SK-N-MC (cell line): ENCODE measurements at places on chromosomes 3 and 15.

DNA sequence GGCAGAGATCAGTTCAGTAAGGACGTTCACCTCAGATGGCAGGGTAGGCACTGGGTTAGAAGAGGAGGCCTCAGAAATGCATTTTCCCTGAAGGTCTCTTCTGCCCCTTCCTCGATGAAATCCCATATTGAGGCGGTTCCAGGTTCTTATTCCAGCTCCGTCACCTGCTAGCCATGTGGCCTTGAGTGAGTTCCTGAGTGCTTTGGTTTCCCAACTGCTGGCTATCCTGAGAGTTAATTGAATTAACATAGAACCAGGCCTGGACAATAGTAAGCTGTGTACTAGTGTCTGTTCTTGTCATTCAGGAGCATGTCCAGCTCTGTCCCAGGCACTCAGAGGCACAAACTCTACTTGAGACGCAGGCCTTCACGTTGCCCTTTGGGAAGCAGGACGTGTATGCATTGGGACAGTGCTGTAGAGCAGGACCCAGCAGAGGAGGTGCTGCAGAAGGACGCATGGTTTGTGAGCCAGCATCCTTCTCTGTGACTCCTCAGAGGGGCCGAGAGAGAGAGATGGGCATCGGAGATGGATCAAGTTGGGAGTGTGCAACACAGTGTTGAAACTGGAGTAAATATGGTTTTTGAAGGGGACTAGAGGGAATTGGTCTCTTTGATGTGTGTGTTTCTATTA lies 114.2 kb downstream of the ASB7 start:
- no peak for DNase-seq

- DNase-seq, result no peak
Observed at GRCh38 chr15:66254089-66254950, 770 bp upstream of the MEGF11 start.

GRCh38 chr3:26422415-26422814 lies 200.2 kb upstream of the LRRC3B start:
- DNase-seq, result no peak

DNA sequence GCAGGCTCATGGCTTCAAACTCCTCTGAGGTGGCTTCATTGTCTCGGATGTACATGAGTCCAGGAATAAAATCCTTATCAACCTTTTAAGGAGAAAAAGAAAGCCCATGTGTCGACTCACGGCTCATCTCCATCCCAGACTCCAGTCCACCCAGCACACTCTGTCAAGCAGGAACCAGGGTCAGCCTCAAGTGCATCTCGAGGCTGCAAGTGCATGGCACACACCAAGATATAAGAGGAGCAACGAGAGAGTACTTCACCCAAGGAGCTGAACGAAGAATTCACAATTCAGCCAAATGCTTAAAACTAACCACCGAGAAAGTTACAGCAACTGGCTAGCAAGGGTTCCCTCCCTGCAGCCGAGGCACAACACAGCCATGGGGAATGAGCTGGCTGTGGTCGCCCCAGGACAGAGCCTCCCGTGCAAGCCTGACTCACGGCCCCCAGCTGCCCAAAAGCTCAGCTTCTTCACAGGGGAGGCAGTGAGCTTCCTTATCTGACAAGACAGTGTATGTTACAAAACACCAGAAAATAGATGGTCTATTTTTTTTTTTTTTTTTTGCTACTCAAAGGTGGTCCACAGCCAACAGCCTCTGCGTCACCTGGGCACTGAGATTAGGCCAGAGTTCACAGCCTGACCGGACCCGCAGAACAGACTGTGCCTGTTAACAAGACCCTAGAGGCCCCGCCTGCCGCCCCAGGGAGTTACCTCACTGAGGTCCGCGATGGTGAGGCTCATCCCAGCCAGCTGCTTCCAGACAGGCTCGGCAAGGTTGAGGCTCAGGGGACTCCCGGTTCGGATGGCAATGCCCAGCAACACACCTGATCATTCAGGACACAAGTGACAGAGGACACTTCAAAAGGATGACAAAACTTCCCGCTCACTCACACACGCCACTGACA lies 15.9 kb upstream of the OCA2 start:
- DNase-seq, result no peak

- no peak for DNase-seq
Observed at GRCh38 chr3:12829886-12830784, 11.2 kb downstream of the RPL32 start.

DNA sequence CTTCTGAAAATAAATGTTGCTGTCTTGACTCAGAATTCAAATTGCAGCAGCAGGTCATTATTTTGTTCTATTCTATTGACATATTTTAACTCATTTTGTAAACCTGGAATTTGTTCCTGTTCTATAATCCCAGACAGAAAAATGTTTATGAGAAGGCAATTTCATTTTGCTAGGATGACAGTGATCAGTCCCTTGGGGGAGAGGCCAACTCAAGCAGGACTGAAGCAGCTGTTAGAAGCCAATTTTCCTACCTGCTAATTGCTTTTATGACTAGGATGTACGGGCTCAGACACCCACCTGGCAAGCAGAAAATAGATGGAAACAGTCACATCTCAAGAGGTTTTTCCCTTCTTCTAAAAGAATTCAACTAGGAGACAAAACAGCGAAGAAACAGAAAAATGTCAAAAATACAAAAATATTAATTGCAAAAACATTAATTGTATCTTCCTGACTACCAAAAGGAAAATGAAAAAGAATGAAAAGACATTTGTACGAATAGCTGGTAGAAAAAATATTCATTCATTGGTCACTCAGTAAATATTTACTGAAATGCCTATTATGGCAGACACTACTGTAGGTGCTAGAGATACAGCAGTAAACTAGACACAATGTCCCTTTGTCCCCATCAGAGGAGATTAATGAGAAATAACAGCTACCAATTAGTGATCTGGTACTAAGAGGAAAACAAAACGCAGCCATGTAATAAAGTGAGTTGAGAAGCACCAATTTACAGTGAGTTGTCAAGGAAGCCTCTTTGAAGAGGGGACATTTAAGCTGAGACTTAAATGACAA lies 73.5 kb downstream of the PEAK1 start:
- no peak for DNase-seq

- DNase-seq, result no peak
Observed at GRCh38 chr3:128383316-128384235, 83.1 kb downstream of the DNAJB8 start.

DNA sequence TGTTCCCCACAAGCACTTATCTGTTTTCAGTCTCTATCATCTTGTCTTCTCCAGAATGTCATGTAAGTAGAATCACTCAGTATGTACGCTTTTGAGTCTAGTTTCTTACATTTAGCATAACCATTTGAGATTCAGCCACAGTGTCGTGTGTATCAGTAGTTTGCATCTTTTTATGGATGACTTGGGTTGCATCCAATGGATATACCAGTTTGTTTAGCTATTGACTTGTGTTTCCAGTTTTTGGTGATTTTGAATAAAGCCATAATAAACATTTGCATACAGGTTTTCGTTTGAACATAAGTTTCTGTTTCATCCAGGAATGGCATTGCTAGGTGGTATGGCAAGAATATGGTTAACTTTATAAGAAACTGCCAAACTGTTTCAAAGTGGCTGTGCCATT lies 12.1 kb downstream of the GRIP2 start:
- no peak for DNase-seq

DNA sequence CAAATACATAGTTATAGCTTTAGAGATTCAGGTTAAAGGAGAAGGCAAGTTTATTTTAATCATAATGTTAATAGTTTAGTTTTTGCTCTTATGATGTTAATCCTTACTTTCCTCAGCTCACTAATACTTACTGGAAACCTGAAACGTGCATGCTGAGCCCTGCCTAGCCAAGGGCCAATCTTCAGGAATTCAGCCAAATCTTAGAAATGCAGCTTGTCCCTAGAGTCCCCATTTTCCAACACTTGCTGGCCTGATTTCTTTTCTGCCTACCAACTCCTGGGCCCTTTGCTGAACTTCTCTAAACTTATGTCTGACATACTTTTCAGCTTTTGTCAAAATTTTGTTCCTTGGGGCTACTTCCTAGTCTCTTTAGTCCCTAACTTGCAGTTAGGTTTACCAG lies 22.8 kb downstream of the BCHE start:
- no peak for DNase-seq

GRCh38 chr15:66714543-66714981 lies 12.5 kb downstream of the SMAD6 start:
- no peak for DNase-seq

GRCh38 chr3:62888180-62888579 lies 13.0 kb upstream of the CADPS start:
- no peak for DNase-seq

DNA sequence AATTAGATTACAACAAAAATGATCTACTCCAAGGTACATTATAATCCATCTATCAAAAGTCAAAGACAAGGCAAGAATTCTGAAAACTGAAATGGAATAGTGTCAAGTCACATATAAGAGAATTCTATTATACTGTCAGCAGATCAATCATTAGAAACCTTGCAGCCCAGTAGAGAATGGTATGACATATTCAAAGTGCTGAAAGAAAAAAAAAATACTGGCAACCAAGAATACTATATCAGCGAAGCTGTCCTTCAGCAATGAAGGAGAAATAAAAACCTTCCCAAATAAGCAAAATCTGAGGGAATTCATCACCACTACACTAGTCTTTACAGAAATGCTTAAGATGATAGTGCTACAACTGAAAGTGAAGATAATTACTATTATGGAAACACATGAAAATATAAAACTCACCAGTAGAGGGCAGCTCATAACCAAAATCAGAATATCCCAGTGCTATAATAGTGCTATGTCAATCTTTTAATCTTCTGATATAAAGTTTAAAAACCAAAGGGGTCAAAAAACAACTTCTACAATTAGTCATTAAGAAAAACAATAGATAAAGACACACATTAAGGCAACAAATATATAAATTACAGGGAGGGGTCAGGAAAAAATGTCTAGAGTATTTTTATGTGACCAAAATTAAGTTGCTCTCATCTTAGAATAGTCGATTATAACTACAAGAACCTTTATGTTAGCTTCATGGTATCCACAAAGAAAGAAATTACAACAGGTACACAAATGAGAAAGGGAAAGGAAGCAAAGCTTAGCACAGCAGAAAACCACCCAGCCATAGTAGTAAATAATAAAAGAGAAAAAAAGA lies 190.7 kb upstream of the CNTN6 start:
- DNase-seq, result no peak

DNA sequence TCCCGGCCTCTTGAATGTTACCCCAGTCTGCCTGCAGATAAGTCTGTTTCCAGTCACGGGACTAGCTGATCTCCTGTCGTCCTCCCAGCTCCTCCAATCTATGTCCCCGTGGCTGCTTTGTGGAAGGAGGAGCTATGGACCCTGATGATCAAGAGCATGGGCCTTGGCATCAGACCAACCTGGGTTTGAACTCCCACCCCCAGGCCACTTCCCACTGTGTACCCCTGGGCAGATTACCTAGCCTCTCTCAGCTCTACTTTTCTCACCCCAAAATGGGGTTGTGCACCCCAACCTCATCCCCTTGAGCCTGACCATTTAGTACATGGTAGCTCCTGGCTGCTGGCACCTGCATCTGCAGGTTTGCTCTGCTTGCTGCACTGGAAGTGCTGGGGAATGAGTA lies 55.8 kb downstream of the GASK1A start:
- DNase-seq, result no peak

GRCh38 chr15:67110361-67110781 lies 45.0 kb downstream of the SMAD3 start:
- DNase-seq, result no peak

GRCh38 chr15:78175330-78175729 lies 26.2 kb downstream of the IDH3A start:
- DNase-seq, result no peak

DNA sequence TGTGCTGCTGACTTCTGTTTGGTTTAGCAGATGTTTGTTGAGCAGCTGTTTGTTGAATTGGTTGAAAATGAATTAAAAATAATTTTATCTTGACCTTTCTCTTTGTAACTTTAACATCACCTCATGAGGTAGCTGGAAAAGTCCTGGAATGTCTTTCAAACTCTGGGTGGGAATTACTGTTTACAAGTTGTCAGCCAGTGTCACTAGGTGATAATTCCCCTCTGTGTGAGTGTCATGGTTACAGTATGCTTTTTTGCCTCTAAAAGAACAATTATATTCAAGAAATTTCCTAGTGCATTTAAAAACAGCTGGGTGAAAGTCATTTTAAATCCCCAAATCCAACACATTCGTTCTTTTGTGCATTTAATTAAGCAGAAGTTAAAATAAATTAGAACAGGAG lies 113.2 kb downstream of the PTPRG start:
- no peak for DNase-seq

DNA sequence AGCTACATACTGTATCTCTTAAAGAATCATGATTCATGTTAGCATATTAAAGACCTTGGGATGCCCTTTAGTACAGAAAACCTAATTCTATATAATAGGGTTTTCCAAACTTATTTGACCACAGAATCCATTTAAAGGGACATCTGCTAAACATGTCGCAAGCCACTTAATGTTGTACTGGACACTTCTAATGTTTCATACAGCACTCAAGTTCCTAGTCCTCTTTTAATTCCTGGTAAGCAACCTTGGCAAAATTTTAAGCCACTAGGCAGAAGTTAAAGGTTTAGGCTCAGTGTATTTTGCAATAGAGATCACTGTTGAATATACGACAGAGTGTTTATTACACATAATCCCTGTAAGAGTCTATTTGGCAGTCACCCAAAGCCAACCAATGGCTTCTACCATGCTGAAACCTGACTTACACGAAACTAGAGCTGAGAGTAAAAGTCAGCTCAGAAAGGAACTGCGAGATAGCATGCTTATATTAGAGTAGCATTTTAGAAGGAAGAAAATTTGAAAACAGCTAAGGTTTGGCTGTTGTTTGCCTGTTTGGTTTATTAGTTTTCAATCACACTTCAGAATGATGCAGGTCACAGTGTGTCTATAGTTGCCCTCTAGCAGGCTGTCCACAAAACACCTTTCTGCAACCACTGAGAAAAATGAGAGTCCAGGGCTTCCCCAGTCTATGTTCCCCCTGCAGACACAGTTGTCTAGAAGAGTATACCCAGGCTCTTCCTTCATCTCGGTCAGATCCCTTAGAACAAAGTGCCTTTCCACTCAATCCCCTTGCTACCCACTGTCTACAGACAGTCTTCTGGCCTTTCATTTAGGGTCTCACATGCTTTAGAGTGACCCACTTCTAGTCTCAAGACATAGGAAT lies 104.4 kb downstream of the FMN1 start:
- no peak for DNase-seq

DNA sequence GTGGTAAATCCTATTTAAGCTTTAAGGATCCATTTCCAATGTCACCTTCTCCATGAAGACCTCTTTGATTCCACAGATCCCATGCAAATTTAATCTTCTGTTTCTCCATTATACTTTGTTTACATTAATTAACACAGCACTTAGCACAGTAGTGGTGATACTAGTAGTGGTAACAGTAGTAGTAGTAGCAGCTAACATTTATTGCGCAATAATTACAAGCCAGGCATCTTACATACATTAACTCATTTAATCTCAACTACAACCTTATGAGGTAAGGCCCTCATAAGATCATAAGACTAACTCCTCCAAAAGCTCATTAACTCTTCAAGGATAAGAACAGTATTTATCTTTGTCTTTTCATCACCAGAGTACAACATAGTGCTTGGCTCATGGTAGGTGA lies 54.8 kb upstream of the FSIP1 start:
- no peak for DNase-seq

GRCh38 chr3:12515631-12516030 lies 29.7 kb downstream of the MKRN2OS start:
- DNase-seq, result no peak

- DNase-seq, result no peak
Observed at GRCh38 chr3:146166415-146166821, 5.4 kb upstream of the PLOD2 start.

- no peak for DNase-seq
Observed at GRCh38 chr3:196055683-196056270, 26.1 kb downstream of the TFRC start.
